ENCODE measurements at places on chromosomes 2 and 18.

- no peak for DNase-seq
Measured at GRCh38 chr2:181907057-181907456, 15.5 kb downstream of the ITPRID2 start.

DNA sequence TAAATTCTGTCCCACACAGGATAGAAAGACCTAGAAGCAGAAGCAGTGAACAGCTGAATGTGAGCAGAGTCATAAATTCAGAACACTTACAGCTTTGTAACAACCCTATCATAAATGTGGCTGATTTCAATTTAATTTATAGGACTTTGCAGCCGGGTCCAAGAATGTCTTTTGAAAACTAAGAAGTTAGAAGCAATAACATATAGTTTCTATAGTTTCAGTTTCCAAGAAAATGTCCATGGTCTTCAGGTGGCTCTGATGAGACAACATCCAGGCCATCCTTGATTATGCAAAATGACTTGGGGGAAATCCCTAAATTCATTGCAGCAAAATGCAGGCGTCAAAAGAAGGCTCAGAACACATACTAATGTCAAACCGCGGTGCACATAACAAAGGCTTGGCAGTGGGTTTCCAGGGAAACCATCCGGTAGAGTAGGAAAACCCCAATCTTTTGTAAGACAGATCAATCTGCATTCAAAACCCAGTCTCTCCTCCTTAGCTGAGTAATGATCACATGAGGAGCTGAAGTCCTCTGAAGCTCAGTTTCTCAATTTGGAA is 442.2 kb upstream of the ID2 start:
- DNase-seq = no peak

DNA sequence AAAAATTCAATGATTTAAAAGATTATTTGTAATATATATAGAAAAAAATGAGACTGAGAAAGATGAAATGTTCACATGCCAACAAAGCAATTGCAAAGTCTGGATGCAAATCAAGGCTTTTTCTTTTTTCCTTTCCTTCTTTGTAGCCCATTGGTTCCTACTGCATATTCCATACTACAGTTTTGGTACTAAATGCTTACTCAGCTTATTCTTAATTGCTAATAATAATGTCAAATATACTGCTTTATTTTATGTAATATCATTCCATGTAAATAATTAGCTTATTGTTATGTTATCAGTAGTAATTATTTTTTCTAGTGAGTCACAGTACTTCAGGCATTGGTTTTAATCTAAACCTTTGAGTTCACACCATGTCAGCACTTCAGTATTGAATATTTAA is 407.4 kb upstream of the LRRTM1 start:
- DNase-seq = no peak

DNA sequence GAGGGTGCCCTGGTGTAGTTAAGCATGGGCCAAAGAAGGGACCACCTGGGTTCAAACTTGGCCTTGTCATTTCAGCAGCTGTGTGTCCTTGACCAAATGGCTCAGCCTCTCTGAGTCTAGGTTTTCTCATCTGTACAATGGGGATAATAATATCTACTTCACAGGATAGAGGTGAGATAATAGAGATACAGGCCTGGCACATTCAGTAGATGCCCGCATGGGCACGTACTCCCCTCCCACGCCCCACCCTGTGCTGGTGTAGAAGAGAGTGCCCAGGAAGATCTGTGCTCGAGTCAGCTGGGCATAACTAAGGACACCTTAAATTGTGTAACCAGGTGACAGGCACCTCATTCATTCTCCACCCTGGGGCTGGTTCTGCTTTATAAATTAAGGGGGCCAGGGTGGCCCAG is 8.4 kb upstream of the TMEM185B start:
- no peak for DNase-seq

- DNase-seq = no peak
Measured at GRCh38 chr2:103529798-103530502, 768.1 kb downstream of the TMEM182 start.

DNA sequence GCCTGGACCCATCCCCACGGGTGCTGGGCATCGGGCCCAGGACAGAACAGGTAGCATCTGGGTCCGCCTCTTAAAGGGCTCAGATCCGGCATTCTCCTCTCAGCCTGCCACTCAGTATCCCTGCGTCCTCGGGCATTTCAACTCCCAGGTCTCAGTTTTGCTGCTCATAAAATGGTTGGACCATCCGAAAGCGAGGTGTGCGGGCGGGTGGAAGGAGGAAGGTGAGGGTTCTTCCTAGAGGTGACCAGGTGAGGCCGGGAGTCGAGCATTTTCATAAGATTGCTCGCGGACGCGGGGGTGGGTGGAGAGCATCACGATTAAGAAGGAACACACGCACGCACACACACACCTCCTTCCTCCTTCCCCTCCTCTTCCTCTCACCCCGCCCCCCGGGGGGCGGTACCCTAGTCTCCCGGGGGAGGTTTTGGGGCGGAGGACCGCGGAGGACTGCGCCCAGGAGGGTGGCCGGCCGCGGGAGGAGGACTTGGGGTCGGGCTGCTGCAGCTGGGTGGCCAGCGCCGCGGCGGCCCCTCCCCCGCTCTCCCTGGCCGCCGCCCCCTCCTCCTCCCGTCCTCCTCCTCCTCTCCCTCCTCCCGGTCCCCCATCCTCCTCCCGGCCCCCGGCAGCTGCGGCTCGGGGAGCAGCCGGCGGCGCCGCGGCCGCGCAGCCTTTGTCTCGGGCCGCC is 97.9 kb upstream of the GPR45 start:
- DNase-seq = no peak

- DNase-seq = no peak
Measured at GRCh38 chr2:199588054-199588453, 130.3 kb upstream of the SATB2 start.

DNA sequence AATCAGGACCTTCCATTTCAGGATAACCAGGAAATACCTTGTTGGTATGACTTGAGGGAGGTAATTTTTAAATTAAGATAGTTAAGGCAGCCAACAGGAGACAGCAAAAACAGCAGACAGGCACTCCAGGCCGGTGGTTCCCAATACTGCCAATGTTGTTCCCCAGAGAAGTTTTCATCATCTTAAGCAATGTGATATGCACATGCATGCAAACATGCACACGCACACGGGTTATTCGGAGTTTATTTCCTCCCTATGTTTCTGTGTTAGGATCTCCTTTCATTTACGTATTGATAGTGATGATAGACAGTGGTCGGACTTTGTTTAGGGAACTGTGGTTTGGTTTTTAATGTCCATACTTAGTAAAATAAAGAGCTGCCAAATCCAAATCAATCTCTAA is 55.3 kb downstream of the STEAP3 start:
- no peak for DNase-seq

DNA sequence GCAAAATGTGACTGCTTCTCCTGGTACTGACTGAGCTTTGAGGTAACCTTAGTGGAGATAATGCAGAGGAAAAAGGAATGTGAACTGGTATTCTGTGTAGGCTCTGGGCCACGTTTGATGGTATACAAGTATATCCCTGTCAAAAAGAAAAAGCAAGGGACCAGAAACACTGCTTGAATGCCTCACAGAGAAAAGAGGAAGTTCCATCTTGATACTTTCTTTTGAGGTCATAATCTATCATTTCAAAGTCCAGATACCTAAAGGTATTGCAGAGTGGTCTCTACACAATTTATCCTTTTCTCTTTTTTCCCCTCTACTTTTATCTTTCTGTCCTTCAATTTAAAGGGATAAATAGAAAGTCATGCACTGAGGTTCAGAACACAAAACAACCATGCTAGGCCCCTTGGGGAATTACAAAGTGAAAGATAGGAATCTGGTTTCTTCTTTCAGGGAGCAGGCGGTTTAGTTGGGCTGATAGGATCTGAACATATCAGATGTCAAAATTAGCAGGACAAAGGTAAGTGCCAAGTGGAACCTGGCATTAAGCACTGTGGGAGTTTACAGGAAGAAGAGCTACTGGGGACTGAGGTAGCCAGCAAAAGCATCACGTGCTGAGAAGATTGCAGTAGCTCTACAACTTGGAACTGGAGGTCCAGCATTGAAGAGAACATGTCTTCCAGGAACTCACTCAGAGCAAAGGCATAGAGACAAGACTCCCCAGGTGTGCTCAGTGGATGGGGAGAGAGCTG is 121.2 kb downstream of the LYPD6 start:
- no peak for DNase-seq

DNA sequence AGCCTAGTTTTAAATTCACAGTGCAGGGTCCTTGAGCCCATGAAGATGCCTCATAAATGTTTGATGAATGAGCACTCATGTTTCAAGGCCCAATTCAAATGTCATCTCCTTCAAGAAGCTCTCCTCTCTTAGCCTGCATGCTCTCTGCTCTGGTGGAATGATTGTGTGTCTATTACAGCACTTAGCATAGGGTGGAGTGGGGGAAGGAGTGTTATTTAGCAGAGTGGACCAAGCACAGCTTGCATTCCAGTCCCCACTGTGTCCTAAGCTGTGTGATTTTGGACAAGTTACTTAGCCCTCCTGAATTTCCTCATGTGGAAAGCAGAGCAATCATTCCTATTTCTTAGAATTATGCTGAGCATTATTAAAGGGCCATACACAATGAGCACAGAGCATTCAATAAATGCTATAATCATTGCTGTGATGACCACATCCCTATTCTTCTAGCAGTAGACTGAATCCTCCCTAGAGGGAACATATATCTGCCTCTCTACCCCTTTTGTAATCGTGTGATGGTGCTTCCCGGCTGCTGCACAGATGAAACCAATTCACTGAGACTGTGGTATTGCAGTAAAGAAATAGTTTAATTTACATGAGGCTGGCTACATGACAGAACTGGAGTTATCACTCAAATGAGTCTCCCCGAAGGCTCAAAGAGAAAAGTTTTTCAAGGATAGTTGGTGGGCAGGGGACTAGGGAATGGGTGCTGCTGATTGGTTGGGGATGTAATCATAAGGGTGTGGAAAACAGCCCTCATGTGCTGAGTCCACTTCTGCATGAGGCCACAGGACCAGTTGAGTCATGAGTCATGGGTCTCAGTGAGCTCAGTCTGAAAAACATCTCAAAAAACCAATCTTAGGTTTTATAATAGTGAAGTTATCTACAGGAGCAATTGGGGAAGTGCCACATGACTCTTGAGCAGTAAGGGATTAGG is 173.4 kb upstream of the NDUFV2 start:
- DNase-seq = no peak

DNA sequence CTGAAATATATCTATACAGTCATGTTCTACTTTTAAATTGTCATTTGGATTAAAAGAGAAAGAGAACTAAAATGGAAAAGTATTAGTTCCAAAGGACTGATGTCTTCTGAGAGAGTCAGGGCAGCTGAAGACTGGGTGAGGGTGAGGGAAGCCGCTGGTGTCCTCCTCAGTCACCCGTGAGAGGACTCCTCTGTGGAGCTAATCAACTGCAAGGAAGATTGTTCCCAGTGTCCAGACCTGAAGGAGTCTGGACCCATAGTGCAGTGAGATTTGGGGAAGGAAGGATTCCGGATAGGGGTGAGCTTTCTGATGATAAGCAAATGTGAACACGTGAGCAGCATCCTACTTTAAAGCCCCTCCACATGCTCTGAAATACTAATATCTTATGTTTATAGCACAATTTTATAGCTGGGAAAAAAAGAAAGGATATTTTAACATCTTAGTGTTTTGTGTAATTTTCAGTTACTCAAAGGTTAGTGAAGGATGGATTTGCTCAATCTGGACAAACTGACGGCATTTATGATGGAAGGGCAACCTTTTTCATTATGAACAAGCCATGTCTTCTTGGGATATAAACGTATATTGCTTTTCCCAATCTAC is 134.5 kb upstream of the TTC39C start:
- DNase-seq = no peak

DNA sequence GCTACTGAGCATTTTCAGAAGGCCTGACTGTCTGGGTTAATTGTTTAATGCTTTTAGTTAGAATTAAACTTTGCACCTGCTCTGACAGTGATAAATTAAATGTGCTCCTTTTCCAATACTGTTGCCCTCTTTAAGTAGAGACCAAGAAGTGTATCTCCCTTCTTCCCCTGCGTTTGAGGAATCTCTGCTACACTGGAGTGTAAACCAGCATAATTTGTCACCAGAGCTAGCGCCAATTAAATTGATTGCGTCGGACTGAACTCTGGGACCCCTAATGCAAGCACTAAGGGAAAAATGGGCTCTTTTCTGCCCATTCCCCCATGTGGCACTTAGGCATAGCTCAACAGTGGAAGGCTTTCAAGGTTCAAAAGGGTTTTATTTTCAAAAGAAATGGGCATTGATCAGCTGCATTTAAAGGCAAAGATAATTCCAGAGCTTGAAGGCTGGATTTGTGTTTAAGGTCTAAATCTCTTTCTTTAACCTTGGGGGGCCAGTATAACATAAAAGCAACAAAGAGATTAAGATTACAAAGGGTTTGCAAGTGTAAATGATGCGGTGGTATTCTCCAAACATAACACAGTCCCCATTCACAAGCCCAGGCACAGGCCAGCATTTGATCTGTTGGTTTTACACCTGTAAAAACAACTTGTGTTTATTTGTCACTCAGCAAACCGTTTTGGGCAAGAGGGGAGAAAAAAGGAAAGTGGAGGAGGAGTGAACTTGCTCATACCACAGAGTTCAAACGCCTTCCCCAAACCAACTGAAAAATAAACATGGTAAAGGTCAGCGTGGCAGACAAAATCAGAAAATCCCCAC is 427.6 kb downstream of the BCL11A start:
- no peak for DNase-seq

DNA sequence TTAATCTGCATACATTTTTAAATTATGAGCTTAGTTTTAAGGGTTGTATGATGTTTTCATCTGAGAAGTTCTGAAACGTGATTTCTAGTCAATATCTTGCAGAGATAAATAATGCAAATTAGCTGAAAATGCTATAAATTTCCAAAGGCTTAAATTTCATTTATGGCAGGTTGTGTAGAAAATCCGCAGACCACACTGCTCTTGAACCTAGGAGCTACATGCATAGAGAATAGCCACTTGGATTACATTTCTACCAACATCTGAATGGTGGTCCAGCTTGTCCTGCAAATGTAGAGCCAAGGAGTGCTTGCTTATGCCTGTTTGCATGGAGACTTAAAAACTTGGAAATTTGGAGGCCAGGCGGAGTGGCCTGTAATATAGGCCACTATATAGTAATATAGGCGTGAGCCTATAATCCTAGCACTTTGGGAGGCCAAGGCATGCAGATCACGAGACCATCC is 6.8 kb downstream of the MAT2A start:
- DNase-seq = no peak

- DNase-seq = no peak
Measured at GRCh38 chr2:18078216-18078615, 199.7 kb downstream of the KCNS3 start.

DNA sequence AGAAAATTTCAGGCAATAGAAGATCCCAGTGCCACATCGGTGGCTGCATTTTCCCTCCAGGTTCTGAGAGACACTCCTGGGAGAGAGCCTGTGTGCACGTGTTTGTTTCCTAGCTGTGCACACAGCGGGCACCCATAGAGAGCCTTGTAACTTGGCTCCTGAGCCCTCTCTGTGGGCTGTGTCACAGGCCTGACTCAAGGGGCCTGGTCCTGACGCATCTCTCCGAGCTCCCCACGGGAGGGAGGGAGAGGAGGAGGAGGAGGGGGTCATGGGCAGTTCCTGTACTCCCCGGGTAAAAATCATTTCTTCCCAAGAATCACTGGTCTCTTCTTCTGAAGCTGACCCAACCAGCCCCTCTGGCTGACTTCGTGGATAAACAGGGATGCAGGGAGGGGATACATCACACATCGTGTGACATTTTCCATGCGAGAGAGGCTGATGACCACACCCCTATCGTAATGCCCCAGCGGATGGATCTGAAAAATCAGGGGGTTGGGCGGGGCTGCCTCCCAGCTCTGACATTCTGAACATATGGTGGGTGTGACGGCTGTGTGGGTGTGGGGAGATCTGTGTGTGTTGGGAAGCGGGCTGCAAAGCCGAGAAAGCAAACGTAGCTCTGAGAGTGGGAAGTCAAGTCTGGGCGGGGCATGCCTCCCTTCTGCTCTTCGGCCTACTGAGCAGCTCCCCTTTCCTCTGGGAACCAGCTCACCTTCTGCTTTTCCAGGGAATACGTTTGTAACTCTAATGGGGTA is 308.3 kb upstream of the HS6ST1 start:
- DNase-seq = no peak

All from amniotic stem cell (primary cell).